ENCODE measurements at places on chromosomes 2 and 18. TPM values are rescaled to one million over a fixed set of nuclear protein-coding genes. Genes with fewer than 3 reads are reported as not detected.

- DNase-seq, result no peak
Observed at GRCh38 chr2:11564816-11565567, 31.1 kb downstream of the GREB1 start.

DNA sequence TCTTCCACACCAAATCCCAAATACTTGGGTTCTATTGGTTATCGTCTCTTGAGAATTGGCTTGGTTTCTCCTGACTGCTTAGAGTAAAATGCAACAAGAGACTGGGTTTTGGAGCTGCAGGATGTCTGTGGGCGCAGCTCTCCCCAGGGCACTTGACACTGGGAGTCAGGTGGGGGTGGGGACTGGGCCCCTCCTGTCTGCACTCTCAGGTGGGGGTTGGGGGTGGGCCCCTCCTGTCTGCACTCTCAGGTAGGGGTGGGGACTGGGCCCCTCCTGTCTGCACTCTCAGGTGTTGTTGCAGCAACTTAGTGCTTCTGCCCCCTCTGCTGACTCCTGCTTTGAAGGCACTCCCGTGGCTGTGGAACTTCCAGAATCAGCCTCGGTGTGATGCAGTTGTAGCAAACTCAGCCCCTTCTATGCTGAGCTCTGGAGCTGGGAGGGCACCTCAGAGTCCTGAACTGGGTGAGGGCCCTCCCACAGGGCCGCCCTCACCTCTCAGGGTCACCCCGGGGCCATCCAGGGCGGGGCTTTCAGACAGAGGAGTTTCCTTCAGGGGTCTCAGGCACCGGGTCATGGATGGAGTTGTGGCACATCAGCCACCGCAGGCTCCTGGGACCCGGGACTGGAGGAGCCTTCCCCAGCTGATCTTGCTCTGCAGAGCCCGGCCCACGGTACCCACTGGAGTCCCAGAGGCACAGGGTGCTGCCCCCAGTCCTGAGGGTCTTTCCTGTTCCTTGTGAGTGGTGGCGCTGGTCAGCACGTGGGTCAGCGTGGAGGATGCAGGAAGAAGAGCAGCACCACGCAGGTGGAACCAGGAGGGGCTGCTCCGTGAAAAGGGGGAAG, 22.9 kb upstream of the CIDEA start:
- DNase-seq, result no peak

The PNPT1 gene
- 16.2 TPM for total RNA-seq

- no peak for DNase-seq
Observed at GRCh38 chr2:241225983-241226382, 37.5 kb downstream of the ANO7 start.

DNA sequence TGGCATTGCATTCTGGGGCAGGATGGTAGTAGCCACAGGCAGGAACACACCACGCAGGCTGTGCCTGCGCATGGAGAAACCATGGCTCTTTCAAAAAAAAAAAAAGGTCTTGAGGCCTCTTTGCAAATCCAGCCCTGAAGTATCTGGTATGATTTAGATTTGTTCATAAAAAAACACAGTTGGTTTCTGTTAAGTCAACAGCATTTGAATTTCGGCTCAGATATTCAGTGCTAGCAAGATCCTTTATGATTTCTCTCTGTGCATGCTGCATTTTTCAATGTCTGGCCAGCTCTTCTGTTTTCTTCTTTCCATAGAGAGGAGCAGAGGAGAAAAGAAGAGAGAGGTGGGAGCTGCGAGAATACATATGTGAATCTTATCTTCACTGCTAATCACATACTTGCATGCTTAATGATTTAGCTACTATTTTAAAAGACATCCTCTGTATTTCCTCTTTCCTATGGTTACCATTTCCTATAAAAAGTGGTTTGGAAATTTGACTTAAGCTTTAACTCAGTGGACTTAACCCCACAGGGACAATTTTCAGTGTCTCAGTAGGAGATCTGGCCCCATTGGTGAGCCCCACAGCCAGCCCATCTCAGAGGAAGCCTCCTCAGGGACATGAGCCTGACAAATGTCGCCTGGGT, 214.3 kb upstream of the APCDD1 start:
- DNase-seq, result no peak

The NDUFAF7 gene
- total RNA-seq, result 9.2 TPM

GRCh38 chr2:205995260-205995659, 90.7 kb downstream of the INO80D start:
- DNase-seq, result no peak

DNA sequence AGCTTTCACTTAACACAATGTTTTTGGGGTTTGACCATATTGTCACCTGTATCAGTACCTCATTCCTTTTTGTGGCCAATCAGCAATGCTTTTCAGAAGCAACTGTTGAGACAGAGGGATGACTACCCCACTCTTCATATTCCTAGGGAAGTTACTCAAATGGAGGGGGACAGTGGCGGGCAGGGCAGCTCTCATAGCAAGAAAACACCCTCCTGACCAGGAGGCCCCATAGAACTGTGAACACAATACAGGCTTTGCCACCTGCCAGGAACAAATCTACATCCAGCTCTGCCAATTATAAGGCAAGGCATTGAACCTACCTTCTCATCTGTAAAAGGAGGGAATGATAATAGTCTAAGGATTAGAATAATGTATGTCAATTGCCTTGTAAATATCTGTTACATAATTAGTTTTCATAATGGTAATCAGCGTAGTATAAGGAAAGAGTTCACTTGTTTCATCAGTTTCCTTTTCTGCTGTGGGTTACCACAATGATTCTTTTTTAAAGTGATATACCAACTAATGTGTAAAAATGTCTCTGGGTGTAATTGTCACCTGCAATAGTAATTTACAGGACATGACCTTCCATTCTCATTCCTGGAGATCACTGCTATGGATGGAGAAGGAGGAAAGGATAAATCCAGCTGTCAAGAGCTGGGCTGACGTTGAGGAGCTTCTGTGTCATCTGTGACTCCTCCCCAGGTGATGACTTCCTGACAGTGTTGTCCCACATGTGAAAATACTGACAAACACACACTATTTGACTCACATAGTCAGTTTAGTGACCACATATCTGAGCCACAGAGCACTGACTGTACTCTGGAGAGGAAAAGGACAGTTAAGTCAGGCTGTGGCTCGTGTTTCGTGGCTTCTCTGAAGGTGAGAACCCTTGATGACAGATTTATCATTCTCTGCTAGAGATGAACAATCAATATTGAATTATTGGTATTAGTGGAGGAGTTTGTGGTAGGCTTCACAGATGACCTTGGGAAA, 13.5 kb downstream of the ALPK2 start:
- DNase-seq, result no peak

The IL36A gene
- total RNA-seq, result not detected

DNA sequence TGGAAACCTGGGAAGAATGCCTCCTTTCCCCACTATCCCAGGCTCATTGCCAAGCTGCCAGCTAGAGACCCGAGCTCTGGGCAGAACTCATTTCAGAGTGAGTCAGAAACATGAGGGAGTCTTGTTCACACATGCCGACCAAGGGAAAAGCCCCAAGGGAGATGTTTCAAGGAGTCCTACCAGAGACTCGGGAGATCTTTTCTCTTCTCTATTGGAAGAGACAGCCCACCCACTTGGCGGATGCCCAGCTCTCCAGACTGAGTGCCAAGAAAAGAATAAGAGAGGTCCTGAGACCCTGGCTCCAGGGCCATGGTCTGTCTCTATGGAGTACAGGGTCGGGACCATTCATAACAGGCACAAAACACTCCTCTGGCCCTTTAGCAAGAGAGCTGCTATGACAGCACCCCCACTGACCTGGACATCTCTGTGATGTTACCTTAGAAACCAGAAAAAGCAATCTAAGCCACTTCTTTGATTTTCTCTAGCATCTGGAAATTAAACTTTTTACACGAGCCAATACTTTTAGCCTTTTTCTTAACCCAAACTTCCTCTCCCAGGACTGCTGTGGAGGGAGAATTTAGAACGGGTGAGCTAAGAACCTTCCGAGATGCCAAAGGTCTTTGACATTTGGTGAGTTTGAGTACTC, 18.5 kb upstream of the IGFBP5 start:
- DNase-seq, result no peak

DNA sequence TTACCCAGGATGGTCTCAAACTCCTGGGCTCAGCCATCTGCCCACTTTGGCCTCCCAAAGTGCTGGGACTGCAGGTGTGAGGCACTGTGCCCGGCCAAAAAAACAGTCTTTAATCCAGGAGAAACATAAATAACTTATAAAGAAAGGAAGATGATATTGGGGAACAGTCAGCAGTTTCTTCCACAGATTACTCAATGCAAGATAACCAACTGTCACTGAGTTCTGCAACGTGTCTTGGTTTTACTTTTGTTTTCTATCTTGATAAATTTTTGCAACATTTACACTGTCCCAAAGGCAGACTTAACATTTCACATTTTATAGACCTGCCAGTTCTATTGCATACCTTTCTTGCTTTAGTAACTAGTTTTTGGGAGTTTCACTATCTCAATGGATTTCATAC, 71.1 kb downstream of the ANKRD44 start:
- no peak for DNase-seq

- DNase-seq, result no peak
Observed at GRCh38 chr18:57864615-57865121, 61.6 kb upstream of the ATP8B1 start.

- DNase-seq, result peak; percentile 24
Observed at GRCh38 chr2:12697617-12698016, 19.1 kb upstream of the TRIB2 start.

GRCh38 chr2:240246173-240246820, 105.8 kb upstream of the OTOS start:
- no peak for DNase-seq

The ARHGAP28 gene
- total RNA-seq, result 2.3 TPM

The PLEK gene
- under 0.01 TPM for total RNA-seq

GRCh38 chr2:86622519-86623042, 1.1 kb downstream of the RNF103 start:
- no peak for DNase-seq

The ALLC gene
- not detected for total RNA-seq

The TMEM37 gene
- 0.13 TPM for total RNA-seq

The KCNK3 gene
- not detected for total RNA-seq

GRCh38 chr2:239953418-239954061, 71.6 kb downstream of the NDUFA10 start:
- no peak for DNase-seq

DNA sequence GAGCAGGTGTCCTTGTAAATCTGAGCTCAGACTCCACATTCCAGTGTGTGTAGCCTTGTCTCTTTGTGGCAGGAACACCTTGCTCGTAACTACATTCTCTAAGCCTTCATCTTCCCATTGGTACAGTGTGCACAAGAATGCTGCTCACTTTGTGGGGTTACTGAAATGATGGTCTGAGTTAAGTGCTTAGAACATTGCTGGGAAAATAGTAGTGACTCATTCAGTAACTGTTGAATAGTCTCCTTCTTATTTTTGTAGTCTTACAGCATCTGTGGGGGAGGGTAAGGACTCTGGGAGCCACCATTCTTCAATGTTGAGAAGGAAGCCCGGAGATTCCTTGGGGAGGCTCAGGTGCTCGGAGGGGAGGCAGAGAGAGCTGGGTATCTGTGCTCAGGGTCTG, 236.0 kb upstream of the HDAC4 start:
- no peak for DNase-seq

DNA sequence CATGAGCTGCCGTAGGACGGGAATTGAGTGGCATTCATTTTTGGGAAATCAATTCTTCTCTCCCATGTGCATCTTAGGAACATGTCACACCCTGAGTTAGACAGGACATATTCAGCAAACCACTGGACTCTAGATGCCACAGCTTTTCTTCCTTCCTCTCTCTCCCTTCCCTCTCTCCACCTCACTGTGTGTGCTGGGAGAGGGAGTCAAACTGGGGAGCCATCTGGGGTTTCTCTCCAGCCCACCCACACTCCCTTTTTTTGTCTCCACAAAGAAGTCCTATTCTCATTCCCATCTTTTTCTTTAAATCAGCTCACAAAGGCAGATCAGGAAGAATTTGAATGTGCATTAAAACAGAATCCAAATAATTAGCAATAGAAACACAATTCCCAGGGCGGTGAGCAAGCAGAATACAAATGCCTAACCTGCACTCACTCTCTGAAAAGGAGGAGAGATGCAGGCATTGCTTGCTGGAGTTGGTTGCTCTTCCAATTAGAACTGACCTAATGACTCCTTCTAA, 15.4 kb downstream of the CD28 start:
- DNase-seq, result no peak

- no peak for DNase-seq
Observed at GRCh38 chr2:230900336-230900995, 24.6 kb downstream of the GPR55 start.

DNA sequence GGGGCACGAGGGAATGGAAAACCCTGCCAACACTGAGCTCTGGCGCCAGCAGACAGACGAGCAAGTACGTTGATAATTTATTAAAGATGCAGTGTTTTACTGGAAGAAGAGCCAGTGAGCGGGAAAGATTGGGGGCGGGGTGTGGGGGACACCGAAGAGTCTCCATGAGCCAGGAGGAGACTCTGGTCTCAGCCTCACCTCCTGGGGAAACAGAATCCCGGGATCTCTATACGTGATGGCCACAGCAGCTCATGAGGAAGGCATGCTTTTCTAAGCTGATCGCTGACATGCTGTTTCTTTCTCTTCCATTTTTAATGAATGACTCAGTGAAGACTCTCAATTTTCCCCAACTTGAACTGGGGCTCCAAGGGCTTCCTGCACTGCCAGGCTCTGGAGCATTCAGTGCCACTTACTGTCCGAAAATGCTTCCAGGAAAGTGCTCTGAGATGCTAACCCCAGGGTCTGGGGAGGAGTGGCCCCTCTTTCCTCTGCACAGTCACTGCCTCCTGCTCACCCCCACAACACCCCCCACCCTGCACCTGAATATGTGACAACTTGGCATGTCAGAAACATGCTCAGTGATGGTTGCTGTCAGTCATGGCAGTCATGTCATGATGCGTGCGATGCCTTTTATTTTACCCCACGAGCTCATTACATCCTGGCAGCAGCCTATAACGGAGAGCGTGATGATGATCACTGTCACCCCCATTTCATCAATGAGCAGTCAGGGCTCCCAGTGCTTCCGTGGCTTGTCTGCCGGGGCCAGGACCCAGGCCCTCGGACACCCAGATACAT, 164.2 kb upstream of the CAPN13 start:
- DNase-seq, result no peak

GRCh38 chr18:26677957-26678356, 129.6 kb upstream of the KCTD1 start:
- no peak for DNase-seq

The TEX44 gene
- total RNA-seq, result not detected

- peak; percentile 70 for DNase-seq
Observed at GRCh38 chr18:70420146-70420898, 131.5 kb downstream of the SOCS6 start.

DNA sequence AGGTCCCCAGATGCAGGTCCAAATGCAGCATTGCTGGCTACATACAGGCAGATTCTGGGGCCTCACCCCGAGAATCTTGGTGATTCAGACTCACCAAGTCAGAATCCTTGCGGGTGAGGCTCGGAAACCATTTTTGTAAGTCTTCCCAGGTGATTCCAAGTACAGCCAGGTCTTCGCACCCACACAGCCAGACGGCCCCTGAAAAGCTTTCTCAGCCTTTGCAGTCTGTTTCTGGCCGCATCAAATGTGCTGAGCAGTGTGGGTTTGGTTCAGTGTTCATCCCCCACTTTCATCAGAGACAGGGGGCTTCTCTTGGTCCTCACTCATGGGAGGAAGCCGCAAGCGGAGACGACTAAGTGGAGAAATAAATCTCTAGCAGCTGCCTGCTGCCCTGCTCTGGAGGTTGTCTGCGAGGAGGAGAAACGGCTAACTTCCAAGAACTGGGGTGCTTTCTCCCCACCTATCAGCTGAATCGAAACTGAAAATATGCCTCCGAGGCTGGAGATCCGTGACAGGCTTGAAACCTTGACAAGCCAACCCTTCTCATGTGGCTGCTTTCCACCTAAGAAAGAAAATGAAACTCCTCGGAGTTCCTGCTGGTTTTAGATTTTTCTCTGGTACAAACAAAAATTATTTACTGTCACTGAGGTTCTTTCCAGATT, 8.9 kb upstream of the TMEM185B start:
- DNase-seq, result no peak

The OXER1 gene
- not detected for total RNA-seq

All from dermis microvascular lymphatic vessel endothelial cell (primary cell).